Mesothelial cell of epicardium (in vitro differentiated cells): ENCODE measurements at places on chromosomes 12 and 14. TPM values are rescaled to one million over a fixed set of nuclear protein-coding genes. Genes with fewer than 3 reads are reported as not detected.

DNA sequence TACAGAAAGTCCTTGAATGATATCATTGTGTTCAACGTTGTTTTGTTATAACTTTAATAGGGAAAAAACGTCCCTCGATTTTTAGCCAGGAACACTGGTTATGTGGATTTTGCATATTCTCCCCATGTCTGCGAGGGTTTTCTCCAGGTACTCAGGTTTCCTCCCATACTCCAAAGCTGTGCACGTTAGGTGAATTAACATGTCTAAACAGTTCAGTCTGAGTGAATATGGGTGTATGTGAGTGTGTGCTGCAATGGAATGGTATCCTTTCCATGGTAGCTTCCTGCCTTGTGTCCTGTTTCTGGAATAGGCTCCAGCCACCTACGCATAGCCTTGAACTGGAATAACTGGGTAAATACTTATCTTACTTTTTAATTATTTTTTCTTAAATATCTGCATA lies 810.8 kb upstream of the ATXN7L3B start:
- DNase-seq, result no peak

- no peak for DNase-seq
Observed at GRCh38 chr12:115337693-115338543, 653.9 kb upstream of the TBX3 start.

DNA sequence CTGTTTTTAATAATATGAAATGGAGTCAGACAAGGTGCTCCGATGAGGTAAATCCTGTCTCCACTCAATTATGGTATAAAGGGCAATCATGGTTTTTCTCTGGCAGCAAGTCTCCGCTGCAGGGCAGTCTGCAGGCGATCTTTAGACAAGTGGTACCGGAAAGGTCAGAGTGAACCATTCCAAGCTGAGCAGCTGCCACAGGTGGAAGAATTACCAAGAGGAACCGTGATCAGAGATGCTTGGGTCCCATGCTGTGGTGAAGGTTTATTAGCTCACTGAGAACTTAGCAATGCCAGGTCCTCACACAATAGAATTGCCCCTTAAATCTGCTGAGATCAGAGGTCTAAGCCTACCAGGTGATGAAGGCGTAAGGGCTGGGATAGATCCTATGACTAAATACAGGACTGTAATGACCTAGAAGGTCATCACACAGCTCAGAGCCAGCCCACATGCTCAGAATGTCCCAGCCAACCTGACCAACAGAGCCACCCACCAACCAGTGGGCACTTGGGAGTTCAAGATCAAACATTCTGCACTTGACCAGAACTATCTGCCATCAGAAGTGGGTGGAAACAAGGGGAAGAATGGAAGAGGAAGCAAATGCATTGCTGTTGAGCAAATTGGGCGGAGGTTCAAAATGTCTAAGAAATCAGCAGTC lies 175.2 kb upstream of the BCL2L14 start:
- DNase-seq, result no peak

DNA sequence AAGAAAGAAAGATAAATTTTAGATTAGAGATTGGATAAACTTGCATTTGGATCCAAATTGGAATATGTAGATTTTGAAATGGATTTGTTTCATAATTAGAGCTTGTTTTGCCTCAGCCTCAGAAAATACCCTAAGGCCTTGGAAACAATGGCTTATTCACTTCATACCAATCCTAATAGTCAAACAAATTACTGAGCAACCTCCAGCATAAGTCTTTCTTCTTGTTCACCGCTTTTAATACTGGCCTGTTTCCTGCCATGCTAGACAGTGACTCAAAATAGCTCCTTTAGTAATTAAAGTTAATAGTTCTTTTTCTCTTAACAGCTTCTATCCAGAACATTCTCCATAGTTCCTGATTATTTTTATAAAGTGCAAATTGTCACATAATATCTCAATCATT lies 110.9 kb upstream of the DNM1L start:
- no peak for DNase-seq

GRCh38 chr14:101201535-101202151 lies 298.1 kb upstream of the RTL1 start:
- peak; percentile 24 for DNase-seq

GRCh38 chr14:63800083-63800482 lies 52.7 kb upstream of the SYNE2 start:
- DNase-seq, result no peak

GRCh38 chr14:74606727-74607126 lies 5.3 kb downstream of the LTBP2 start:
- DNase-seq, result no peak

- DNase-seq, result no peak
Observed at GRCh38 chr14:87810711-87811110, 182.3 kb downstream of the GALC start.

GRCh38 chr12:122356192-122356635 lies 66.3 kb downstream of the CLIP1 start:
- no peak for DNase-seq

- DNase-seq, result no peak
Observed at GRCh38 chr14:29039171-29039570, 272.6 kb downstream of the FOXG1 start.

DNA sequence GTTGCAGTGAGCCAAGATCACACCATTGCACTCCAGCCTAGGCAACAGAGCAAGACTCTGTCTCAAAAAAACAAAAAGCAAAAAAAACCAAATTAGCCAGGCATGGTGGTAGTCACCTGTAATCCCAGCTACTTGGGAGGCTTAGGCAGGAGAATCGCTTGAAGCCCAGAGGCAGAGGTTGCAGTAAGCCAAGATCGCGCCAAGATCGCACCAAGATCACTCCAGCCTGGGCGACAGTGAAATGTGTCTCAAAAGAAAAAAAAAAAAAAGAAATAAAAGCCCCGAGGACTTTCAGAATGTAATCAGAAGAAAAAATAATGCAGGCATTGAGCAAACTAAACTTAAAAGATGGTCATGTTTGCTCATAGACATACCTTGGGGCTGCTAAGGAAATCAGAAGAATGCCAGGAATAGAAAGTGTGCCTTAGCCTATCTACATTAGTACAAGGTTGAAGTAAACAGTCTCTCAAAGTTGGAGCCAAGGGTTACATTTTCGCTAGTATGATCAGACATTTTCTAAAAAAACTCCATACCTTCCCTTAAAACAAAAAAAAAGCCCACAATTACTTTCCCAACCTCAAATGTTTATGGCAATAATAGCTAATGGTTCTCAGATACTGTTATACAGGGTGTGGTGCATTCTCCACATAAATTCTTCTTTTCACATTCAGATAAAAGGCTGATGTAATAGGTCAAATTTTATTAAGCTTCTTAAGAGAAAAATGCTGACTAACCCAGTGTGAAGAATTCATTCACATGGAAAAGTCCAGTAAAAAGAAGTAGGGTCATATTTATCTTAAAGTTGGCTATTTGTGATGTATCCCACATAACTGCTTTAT lies 15.8 kb downstream of the DTD2 start:
- no peak for DNase-seq

- DNase-seq, result no peak
Observed at GRCh38 chr12:10027311-10027710, 3.2 kb upstream of the CLEC9A start.

- peak; percentile 89 for DNase-seq
Observed at GRCh38 chr14:75427482-75428229, at the start of gene JDP2. Gene JDP2, plus strand, starts transcription at chr14:75428022. Its CDS starts 9,899 bp downstream, at chr14:75437921.

DNA sequence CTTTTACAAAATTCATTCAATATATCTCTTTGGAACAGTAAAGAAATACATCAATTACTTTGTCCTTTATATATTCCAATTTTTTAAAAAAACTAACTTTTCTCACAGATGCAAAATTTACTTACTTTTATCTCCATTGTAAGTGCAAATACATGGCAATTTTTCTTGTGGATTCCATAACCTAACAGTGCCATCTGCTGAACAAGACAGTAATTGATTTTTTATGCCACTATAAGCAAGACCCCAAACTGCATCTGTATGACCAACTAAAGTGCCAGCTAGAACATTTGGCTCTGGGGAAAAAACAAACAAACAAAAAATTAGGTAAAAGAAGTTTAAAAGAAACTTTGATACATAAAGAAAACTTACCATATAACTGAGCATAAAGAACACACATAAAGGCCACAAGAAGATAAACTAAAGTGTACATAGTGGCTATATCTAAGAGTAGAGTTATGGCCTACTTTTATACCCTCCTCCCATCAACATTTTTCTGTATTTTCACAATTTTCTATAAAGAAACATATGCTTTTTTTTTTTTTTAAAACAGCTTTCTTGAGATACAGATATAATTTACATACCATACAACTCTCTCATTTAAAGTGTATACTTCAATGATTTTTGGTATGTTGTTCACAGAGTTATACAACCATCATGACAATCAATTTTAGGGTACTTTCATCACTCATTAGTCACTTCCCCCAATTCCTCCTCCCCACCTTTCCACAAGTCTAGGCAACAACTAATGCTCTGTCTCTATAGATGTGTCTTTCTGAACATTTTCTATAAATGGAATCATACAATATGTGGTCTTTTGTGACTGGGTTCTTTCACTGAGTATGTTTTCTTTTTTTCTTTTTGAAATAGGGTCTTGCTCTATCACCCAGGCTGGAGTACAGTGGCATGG lies 32.6 kb downstream of the COCH start:
- no peak for DNase-seq

DNA sequence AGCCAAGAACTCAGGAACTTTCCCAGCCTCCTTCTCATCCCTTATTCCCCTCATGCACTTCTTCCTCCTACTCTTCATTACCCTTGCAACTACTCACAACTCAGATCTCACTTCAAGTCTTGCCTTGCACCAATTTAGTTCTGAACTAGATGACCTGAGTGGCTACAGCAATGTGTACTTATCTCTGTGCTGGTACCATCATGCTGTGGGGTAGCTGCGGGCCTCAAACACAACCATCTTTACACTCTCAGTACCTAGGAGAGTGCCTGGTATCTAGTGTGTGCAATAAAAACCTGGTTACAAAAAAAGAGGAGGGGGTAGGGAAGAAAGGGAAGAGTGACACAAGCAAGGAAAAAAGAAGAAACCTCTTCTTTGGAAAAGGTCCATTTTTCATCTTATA lies 219.0 kb downstream of the SPTSSA start:
- no peak for DNase-seq

DNA sequence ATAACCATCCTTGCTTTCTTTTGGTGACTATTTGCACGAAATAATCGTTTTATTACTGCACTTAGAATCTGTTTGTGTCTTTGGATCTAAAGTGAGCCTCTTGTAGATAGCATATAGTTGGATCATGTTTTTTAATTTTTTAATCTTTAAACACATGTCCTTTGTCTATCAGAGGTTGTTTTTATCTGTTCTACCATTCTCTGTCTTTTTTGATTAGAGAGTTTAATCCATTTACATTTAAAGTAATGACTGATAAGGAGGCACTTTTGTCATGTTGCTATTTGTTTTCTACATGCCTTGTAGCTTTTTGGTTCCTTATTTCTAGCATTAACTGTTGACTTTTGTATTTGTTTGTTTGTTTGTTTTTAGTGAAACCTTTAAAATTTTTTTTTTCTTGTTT lies 506.2 kb upstream of the RGS6 start:
- DNase-seq, result no peak

DNA sequence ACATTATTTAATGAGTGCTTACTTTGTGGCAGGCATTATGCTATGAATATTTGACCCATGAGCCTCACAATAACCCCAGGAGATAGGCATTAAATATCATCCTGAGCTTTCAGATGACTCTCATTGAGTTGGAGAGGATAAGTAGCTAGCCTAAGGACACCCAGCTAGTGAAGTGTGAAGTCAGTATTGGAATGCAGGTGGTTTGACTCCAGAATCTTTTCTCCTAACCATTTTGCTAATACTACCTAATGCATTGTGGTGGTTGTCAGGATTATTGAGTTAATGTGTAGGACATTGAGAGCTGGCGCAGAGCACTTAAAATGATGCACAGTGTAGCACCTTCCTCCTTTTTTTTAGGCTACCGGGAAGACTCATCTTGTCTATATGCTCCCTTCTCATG lies 3.8 kb upstream of the CDKL1 start:
- DNase-seq, result no peak

DNA sequence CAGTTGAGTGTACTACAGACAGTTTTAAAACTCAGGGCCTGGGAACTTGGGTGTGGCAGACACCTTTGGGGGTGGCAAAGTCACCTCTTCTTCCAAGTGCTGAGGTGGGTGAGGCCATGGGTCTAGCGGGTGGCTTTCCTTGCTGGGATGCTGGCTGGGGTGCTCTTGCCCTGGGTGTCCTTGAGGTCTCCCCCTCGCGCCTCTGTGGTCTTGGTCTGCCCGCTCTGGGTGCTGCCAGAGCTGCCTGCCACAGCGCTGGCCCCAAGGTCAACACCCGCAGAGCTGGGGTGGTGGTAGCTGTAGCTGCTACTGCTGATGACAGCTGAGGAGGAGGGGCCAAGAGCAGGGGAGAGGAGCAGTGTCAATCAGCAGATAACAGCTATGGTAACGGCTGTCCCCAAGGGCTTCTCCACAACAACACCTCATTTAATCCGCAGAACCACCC lies 6.8 kb downstream of the KRT74 start:
- no peak for DNase-seq

DNA sequence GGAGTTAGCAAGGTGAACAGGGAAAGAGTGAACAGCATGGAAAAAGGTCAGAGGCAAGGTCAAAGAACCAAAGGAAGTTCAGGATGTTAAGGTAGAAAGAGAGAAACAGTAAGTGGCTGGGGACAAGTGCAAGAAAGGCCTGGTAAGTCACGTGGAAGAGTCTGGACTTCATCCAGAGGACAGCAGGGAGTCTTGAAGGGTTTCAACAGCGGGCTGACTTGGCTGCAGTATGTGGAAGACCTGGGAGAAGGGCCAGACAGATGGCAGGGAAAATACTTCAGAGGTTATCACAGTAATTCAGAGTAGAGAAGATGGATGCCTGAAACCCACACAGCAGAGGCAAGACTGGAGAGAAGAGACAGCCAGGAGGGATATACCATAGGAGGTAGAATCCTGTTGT lies 34.0 kb downstream of the CIT start:
- DNase-seq, result no peak

- no peak for DNase-seq
Observed at GRCh38 chr12:29333178-29333577, 47.8 kb downstream of the ERGIC2 start.

DNA sequence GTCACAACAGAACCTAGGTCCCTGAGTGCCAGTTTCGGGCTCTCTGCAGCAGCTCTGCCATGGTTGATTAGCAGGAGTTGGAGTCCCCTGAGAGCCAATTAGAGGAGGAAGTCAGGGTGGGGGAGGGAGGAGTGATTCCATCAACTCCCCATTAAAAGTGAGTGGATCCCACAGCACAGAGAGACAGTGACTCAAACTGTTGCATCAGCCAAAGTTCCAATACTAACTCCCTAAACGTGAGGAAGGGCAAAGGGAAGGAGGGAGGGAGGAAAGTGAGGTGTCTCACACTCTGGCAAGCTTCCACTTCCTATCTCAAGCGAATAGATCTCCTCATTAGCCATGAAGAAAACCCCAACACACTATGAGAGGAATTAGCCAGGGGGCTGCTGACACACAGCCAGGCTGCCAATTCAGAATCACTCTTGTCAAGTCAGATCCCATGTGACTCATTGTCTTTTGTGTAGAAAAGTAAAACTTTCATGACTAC lies 23.6 kb downstream of the OR11H4 start:
- DNase-seq, result no peak

Gene GPR33
- total RNA-seq, result not detected in 3 replicates

Gene LRRC43
- total RNA-seq, result 3.9 to 6.6 TPM (median 4.9 TPM) in 3 replicates

Gene GALNT16
- 6.4 to 9.9 TPM (median 8.2 TPM) in 3 replicates for total RNA-seq

Gene MED6
- 58.2 to 62.9 TPM (median 62.4 TPM) in 3 replicates for total RNA-seq

Gene FAM222A
- 1.1 to 1.9 TPM (median 1.6 TPM) in 3 replicates for total RNA-seq

Gene NANOG
- 0.32 to 0.58 TPM (median 0.42 TPM) in 3 replicates for total RNA-seq

Gene SLC17A8
- total RNA-seq, result 0.40 to 0.66 TPM (median 0.61 TPM) in 3 replicates

Gene CLEC7A
- total RNA-seq, result 0.11 TPM in 1 of 3 replicates, not detected in the others

Gene KRT75
- total RNA-seq, result not detected in 3 replicates

Gene HELB
- total RNA-seq, result 10.8 to 12.3 TPM (median 11.3 TPM) in 3 replicates

Gene HOXC11
- 0.47 to 0.60 TPM (median 0.47 TPM) in 3 replicates for total RNA-seq

Gene CLEC4E
- total RNA-seq, result not detected in 3 replicates

Gene ERBB3
- total RNA-seq, result 58.2 to 59.1 TPM (median 59.0 TPM) in 3 replicates

Gene FGD4
- 12.6 to 13.5 TPM (median 13.4 TPM) in 3 replicates for total RNA-seq

Gene WNT1
- total RNA-seq, result not detected in 3 replicates

Gene SOCS4
- total RNA-seq, result 20.6 to 22.1 TPM (median 21.6 TPM) in 3 replicates
